ENCODE measurements at places on chromosomes 7 and 10. TPM values are rescaled to one million over a fixed set of nuclear protein-coding genes. Genes with fewer than 3 reads are reported as not detected.

VOPP1 gene
- 61.0 TPM for polyA plus RNA-seq

ELFN1 gene
- polyA plus RNA-seq, result 10.9 TPM

ZCWPW1 gene
- 5.2 TPM for polyA plus RNA-seq

IFIT2 gene
- polyA plus RNA-seq, result 11.9 TPM

UCMA gene
- not detected for polyA plus RNA-seq

NPC1L1 gene
- polyA plus RNA-seq, result 3.2 TPM

CYP2C18 gene
- 0.24 TPM for polyA plus RNA-seq

NUPR2 gene
- polyA plus RNA-seq, result 0.25 TPM

RARRES2 gene
- 57.0 TPM for polyA plus RNA-seq

CCDC3 gene
- polyA plus RNA-seq, result 12.6 TPM

- DNase-seq, result no peak
These were observed 11.2 kb upstream of the PRDX3 start for GRCh38 chr10:119189811-119190282.

GRCh38 chr7:99121496-99122021 lies 22.3 kb downstream of the SMURF1 start:
- DNase-seq, result no peak

- no peak for DNase-seq
These were observed 25.3 kb downstream of the CHCHD3 start for GRCh38 chr7:133056370-133057238.

DNA sequence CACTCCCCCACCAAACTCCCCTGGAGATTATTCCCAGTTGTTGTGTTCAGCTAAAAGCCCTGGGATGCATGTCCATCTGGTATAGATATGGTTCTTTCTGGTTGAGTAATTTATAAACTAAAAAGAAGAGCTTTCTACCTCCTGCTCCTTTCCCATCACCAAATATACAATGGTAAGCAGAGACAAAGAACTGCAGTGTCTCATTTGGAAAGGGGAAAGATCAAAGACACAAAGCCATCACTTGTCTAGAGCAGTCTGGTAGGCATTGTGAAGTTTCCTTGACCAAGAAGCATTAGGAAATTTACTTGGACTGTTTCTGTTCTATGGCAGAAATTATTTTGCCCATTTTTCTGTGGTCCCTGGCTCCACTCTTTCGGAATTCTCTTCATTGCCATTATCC lies 24.9 kb upstream of the PANK1 start:
- DNase-seq, result no peak

- no peak for DNase-seq
These were observed 28.0 kb downstream of the IPMK start for GRCh38 chr10:58239561-58240169.

DNA sequence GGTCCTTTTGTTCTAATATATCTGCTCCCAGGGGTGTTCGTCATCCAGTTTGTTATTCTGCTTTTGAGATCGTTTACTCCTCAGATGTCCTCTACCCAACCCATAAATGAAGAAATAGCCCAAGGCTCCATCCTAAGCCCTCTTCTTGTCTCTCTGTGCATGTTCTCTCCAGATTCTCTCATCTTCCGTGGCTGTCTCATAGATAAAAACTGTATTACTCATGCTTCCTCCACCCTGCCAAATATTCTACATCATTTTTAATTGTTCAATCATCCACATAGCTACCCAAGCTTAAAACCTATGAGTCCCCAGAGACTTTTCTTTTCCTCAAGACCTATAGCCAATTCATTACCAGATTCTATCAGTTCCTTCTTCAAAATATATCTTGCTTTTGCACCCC lies 44.9 kb downstream of the CAV1 start:
- no peak for DNase-seq

- DNase-seq, result no peak
These were observed 238.1 kb downstream of the HPSE2 start for GRCh38 chr10:98997596-98997995.

GRCh38 chr10:20494474-20494873 lies 402.6 kb downstream of the NEBL start:
- DNase-seq, result no peak

DNA sequence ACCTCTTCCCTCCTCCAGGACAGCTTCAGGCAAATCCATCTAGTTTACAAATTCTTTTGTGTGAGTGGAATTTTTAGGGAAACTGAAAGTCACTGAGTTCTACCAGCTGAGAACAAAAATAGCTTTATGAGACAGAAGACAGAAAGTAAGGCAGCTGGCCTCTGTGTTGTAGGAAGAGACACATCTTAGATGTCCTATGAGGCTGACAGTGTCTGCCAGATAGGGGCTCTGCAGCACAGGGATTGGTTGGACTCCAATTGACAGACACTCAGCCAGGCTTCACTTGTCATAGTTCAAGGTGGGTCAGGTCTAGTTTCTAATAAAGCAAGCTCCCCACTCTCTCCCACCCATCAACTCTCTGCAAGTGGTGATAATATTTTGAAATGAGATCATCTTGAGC lies 574.9 kb downstream of the CCSER2 start:
- DNase-seq, result no peak

DNA sequence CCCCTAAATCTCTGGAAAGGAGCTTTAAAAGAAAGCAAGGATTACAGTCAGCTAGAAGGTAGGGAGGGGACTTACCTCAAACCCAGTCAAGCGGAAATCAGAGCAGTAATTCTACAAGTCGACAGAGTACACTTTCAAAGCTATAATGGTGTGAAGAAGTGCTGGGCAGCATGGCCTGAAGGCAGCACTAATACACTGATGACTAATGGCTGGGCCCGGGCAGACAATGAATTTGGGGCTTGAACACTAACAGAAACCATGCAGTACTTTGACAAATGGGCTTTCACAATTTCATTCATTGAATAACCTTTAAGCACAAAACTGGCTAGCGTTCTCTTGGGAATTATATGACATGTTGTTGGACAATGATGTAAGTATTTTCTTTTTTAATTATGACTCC lies 4.7 kb downstream of the GLI3 start:
- DNase-seq, result no peak

DNA sequence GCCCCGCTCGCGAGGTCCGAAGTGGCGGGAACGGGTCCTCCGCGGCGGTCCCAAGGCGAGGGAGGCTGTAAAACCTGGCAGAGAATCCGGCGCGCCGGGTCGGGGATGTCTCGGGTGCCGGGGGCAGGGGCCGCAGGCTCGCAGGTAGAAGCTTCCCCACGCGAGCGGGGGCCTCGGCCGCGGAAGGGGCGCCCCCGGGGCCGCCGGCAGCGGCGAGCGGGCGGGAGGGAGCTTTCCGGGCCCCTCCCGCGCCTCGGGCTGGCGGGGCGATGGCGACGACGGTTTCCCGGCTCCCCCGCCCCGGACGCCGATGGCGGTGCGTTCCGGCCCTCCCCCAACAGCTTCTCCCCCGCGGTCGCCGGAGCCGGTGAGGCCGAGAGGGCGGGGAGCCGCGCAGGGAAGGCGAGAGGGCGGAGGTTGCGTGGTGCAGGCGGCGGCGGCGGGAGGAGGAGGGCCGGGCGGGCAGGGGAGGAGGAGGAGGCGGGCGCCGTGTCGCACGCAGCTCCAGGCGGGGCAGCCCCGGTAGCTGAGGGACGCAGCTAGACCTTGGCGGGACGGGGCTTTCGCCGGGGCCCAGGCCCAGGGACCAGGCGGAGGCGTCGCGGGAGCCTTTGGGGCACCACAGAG lies at the start of gene CUL1:
TSS of gene CUL1 (plus strand) at position 507 of the 627 bp plus-strand sequence. CDS start 31,220 bp downstream, outside the sequence.
- DNase-seq, result no peak

DNA sequence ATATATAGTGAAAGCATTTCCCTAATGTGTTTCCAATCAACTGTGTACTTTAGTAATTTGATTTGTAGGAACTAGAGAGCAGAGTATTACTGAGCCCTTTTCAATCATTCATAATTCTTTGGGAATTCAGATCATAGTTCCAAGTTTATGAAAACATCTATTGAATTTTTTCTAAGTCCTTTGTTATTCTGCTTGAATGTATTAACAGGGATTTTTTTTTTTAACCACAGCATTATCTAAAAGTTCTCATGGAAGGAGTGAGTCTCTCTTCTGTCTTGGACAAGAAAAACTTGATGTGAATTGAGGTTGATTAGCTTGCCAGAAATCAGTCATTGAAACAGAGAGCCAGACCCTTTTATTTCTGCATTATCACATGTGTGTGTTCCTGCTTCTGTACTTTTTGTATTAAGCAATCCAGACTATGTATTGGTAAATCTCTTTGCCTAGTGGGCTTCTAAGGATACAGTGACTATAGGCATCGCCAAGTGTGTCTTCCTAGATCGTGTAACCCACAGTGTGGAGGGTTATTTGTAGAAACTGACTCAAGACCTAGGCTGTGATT lies 59.9 kb downstream of the BMPER start:
- no peak for DNase-seq

- DNase-seq, result no peak
These were observed 91.3 kb downstream of the CD36 start for GRCh38 chr7:80729591-80730320.

DNA sequence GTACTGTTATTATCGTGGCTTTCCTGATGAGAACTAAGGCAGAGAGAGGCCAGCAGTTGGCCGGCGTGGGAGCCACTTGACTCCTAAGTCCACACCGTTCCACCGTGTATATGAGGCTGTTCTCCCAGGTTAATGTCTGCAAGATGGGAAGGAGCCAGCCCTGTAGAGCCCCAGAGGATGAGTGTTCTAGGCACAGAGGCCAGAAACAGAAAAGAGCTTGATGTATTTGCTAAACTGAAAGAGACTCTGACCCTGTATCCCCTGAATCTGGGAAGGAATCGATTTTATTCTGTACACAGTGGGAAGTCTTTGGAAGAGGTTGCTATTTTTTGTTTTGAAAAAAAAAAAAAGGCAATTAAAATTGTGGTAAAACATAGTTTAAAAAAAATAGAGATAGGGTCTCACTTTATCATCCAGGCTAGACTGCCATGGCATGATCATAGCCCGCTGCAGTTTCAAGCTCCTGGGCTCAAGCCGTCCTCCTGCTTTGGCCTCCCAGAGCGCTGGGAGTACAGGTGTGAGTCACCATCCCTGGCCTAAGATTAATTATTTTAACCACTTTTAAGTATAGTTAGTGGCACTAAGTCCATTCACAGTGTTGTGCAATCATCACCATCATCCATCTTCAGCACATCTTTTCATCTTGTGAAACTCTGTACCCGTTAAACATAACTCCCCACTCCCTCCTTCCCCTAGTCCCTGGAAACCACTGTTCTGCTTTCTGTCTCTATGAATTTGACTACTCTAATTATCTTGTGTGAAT lies 348.8 kb downstream of the SDK1 start:
- no peak for DNase-seq

GRCh38 chr7:80686576-80686975 lies 48.1 kb downstream of the CD36 start:
- DNase-seq, result no peak

DNA sequence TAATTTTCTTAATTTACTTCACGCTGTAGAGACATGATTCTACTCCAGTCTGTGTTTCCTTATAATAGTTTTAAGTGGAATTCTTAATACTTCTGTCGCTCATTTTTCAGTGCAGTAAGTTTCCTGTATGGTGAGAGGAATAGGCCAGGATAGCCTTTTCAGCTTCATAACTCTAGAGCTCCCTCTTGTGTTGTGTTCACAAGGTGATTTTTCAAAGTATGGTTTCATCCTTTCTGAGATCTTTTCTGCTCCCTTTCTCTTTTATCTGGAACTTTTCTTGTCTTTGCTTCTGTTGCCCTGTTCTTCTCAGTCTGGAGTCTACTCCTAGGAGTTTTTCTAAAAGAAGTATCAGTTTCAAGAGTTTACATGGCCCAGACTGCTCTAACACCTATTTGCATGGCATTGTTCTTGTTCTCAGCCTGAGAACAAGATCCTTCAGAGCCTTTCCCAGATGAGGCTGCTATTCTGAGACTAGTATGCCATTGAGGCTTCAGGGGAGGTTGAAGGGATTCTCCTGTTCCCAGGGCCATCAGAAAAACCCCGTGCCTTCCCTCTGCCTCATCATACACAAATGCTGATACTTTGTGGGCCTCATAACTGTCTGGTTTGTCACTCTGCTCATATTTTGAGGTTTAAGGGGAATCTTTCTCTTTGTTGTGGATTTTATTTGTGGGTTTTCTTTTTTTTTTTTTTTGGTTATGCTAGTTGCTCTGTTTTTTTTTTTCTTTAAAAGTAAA lies 21.8 kb downstream of the NET1 start:
- DNase-seq, result no peak

- DNase-seq, result no peak
These were observed 192.8 kb upstream of the AKR1E2 start for GRCh38 chr10:4633186-4633585.

Data from left renal pelvis (tissue), 4 donors.